ENCODE measurements at places on chromosomes 1 and 21.

GRCh38 chr1:173052681-173053196 is 2.0 kb upstream of the TNFSF18 start:
- peak; percentile 59 for DNase-seq

- no peak for DNase-seq
Observed at GRCh38 chr1:178682429-178682828, 42.6 kb upstream of the RALGPS2 start.

DNA sequence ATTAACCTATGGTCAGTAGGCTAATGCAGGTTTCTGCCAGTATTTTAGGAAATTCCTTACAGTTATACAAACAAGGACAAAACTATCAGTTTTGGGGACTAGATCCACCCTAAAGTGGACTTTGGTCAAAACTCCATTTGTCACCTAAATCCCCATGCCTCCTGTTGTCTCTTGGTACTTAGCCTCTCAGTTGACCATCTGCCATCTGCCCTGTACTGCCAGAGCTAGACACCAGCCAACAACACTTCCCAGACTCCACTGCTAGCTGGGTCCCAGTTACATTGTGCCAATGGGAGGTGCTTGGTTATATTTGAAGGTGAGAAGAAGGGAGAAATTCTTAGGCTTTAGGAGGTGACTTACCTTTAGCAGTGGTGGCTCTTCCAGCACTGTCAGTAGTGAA is 17.0 kb upstream of the BSDC1 start:
- DNase-seq, result no peak

GRCh38 chr1:242006976-242007375 is 8.1 kb upstream of the MAP1LC3C start:
- DNase-seq, result no peak

- DNase-seq, result no peak
Observed at GRCh38 chr1:115453666-115454065, 115.6 kb upstream of the NGF start.

DNA sequence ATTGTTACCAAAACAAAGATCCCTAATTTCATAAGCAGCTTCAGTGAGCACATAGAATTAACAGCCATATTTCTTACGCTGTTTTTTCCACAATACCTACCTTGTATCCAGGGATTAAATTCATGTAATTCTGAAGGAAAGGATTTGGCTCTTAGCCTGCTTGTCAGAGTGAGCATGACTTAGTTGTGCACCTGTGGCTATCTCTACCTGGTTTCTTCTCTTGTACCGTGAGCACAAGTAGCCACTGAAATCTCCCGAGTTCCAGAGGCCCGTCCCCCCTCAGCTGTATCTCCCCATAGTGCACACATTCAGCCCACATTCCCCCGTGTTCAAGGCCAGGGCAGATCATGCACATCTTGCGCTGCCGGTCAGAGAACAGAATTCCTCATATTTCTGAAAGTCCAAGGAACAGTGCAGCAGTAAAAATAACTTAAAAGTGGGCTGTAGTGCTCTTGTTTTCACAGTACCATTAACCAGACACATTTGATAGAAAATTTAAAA is 2.3 kb downstream of the TENT5C start:
- DNase-seq, result no peak

- DNase-seq, result no peak
Observed at GRCh38 chr1:212431644-212432043, 1.1 kb upstream of the NENF start.

GRCh38 chr21:14547834-14548513 is 1.9 kb upstream of the SAMSN1 start:
- DNase-seq, result no peak

DNA sequence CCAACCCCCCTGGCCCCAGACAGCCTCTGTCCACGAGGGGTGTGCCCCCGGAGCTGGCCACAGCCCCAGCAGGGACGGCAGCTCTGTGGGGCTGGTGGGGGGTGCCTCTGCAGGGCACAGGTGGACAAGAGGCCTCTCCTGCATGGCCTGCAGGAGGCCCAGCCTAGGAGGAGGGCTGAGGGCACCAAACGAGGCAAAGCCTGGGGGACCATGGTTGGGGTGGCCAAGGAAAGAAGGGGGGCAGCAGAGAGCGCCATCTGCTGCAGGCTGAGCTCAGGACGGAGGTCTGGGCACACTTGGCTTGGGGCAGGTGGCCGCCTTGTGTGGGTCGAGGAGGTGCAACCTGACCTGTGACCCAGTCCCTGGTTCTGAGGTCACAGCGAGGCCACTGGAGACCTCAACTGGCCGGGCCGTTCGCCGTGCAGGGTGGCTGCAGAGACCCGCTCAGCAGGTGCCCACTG is 27.3 kb downstream of the RRP1 start:
- DNase-seq, result no peak

DNA sequence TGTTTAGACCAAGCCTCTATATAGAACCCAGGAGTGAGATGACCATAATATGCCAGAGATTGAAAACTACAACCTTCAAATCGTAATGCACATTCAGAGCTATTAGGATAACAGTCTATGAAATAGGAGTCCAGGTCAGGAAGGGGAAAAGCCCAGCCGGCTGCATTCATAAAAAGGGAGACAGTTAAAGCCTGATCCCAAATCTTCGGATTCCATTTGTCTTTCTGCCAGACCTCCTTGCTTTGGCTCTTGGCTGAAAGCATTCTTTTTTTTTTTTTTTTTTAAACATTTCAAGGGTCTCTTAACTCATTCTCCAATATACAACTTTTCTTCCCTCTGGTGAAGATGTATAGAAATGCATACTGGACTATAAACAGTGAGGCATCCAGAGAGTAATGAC is 81.1 kb downstream of the NTPCR start:
- no peak for DNase-seq

GRCh38 chr1:39943471-39944290 is 11.3 kb upstream of the MFSD2A start:
- peak; percentile 52 for DNase-seq

DNA sequence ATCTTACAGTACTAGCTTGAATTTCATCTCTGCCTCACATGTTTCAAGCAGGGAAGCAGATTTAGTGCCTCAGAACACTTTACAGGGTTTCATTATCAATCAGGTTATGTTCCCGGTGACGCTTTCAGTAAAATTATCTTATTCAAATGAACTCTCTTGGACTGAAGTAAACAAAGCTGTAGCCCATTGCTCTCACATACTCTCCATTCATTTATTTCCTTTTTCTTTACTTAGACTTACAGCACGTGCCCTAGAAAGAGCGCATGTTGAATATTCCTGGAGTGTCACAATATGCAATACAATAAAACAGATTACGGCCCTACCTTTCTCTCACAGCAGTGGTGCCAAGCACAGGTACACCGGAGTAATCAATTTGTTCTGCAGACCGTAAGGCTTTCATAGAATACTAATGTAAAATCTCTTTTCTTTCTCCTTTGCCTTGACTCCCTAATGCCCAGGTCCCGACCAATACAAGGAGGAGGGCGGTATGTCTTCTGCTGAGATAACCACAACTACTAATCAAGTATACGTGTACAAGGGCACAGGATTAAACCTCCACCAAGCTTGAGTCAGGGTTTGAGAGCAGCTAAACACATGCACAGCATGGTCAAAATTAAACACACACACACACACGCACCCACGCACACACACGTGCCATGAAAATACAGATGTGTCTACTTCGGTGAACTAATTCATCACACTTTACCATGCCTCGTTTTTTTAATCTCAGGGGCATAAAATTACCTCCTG is 62.8 kb downstream of the NRIP1 start:
- DNase-seq, result no peak

DNA sequence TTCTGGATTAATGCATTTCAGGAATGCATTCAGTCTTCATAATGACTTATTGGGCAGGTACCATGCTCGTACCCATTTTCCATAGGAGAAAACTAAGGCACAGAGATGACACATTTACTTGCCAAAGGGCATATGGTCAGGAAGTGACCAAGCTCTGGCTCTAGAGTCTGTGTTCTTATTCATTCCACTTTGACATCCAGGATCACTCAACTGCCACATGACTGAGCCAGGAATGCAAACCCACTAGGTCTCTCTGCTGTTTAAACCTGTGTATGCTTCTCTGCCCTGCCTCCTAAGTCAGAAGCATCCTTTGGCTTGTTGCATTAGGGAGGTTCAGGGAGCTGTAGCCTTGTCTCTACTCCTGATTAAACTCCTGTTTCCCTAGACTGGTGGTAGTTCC is 7.5 kb downstream of the KAZN start:
- DNase-seq, result no peak

Data from epithelial cell of prostate (primary cell).